ENCODE measurements at places on chromosomes 12 and 14.

DNA sequence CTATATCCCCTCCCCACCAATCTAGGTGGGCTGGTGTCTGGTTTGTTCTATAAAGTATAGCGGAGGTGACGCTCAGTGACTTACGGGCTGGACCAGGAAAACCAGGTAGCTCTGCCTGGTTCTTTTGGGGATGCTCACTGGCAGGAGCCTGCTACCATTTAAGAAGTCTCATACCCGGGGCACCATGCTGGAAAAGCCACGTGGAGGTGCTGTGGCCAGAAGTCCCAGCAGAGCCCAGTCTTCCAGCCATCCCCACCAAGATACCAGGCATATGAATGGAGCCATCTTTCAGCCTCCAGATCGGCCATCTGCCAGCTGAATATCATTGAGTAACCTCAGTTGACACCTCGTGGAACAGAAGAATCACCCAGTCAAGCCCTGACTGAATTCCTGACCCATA lies 87.2 kb downstream of the AACS start:
- DNase-seq, result no peak

DNA sequence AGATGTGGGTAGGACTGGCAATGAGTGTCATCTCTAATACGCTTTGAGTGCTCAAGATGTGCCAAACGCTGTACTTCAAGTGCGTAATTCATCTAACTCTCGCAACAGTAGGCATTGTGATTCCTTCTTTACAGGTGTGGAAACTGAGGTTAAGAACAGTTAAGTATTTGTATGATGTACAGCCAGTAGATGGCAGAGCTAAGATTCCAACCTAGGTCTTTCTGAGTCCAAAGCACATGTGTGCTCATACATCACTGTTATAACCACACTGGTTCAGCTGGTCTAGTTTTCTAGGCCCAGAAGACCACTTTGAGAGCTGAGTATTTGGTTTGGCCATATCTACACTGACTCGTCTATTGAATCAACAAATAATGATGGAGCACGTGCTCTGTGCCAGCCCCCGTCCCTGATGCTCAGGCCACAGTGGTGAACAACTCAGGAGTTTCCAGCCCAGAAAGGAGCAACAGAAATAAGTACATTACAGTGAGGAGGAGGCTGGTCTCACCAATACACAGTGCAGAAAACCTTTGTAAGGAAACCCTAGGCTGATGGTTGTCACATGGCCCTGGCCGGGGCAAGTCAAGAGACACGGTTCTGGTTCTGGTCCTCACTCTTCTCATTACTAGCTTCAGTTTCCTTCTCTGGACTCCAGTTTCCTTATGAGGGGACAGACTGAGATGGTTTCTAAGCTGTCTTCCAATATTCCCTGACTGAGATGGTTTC lies 69.3 kb upstream of the SCN8A start:
- DNase-seq, result no peak

DNA sequence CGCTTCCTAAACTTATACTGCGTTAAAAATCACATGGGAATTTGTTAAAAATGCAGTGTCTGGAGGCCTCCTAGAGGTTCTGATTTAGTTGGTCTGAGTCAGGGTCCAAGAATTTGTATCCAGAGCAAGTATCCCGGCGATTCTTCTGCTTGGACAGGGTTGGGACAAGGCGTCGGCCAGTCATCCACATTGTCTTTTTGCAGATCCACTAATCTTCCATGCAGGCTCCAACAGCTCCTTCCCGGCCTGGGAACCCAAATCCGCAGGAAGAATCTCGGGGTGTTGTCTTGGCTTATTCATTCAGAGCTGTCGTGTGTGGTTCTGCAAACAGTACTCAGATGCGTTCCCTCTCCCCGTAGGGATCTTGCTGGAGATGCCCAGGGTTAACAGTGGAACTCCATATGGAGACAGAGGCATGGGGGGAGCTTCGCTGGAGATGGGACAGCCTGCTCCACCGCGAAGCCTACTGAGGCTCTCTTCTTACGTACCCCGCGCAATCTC lies 25.3 kb downstream of the GPRC5D start:
- DNase-seq, result no peak

GRCh38 chr12:31682136-31682962 lies 22.9 kb downstream of the ETFBKMT start:
- DNase-seq, result peak; percentile 29

DNA sequence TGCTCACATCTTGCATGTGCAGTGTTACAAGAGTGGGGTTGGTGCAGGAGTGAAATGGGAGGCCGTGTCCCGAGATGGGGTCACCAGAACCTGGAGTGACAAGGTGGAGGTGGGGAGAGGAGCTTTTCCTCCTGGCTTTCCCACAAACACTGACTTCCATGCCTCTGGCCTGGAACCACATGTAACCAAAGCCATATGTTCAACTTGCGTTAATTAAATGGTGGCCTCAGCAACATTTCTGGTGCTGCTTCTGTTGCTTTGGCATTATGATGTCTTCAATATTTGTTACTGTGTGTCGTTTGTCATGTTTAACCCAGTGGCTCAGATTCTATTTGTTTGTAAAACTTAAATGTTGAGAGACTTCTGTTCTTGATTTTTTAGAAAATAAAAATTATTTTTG lies 110.2 kb downstream of the VCPKMT start:
- no peak for DNase-seq

- no peak for DNase-seq
Observed at GRCh38 chr12:100151769-100152168, 9.1 kb upstream of the BLTP3B start.

- no peak for DNase-seq
Observed at GRCh38 chr12:100652488-100652887, 79.0 kb downstream of the GAS2L3 start.

DNA sequence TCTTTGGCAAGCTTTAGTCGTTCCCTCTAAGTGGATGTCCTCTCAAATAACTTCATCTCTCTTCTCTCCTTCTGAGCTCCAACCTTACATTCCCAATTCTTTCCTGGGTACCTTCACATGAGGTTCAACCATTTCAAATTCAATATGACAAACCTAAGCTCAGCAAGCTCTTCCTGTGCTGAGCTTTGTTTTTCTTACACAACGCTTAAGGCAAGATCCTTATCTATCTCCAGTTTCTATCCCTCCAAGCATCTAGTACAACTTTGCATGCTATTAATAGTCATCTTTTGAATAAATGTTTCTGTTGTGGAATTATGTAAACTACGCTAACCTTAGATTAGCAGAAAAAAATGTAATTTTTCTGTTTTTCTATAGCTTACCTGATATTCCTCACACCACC lies 63.7 kb upstream of the IFNG-AS1 start:
- no peak for DNase-seq

GRCh38 chr12:12127304-12127703 lies 56.6 kb downstream of the BCL2L14 start:
- DNase-seq, result no peak

DNA sequence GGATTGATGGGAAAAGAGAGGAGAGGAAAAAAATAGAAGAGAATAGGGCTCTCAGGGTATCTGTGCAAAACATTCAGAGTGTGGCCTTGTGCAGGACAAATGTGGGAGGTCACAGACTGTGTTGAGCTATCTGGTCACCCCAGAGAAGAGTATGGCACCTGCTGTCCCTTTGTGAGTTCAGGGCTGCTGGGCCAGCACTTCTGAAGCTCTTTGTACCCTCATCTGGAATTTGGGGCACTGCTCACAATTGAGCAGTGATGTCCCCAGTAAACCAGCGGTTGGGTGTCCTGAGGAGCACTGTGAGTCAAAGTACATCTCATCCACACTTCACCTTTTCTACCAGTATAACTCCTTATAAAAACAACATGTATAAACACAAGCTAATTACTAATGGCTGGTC lies 2.6 kb upstream of the KRT81 start:
- DNase-seq, result no peak

DNA sequence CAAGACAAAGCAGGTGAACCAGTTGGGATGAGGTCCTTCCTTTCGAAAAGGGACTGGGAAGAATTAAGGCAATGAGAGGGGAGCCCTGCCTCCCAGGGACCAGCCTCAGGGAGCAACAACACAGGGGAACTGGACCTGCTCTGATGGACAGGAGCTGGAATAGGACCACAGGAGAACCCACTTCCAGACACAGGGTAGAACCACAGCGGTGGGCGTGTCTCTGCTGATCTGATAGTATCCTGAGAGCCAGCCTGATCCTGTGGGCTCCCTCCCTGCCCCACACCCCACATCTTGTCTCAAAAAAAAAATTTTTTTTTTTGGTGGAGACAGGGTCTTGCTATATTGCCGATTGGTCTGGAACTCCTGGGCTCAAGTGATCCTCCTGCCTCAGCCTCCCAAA lies 13.6 kb upstream of the PLEK2 start:
- DNase-seq, result no peak

- DNase-seq, result no peak
Observed at GRCh38 chr12:107732365-107732764, 28.6 kb downstream of the PRDM4 start.

DNA sequence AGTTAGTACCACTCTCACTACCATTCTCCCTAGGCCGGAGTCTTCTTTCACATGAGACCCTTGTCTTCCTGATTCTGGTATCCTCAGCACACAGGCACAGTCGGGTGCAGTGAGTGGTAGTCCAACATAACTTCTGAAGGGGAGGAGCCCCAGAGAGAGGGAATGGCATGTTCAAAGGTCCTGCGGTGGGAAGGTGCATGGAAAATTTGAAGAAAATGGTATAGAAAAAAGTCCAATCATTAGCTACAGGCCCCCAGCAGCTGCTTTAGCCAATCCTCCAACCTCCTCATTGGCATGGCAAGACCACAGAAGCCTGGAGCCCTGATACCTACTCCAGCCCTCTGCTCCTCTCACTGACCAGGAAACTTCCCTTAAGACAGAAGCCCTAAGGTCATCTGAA lies 96.6 kb downstream of the ZFP36L1 start:
- DNase-seq, result no peak

- no peak for DNase-seq
Observed at GRCh38 chr12:47772738-47773061, 338 bp upstream of the SLC48A1 start.

- peak; percentile 87 for DNase-seq
Observed at GRCh38 chr12:124771462-124772288, 92.0 kb downstream of the SCARB1 start.

DNA sequence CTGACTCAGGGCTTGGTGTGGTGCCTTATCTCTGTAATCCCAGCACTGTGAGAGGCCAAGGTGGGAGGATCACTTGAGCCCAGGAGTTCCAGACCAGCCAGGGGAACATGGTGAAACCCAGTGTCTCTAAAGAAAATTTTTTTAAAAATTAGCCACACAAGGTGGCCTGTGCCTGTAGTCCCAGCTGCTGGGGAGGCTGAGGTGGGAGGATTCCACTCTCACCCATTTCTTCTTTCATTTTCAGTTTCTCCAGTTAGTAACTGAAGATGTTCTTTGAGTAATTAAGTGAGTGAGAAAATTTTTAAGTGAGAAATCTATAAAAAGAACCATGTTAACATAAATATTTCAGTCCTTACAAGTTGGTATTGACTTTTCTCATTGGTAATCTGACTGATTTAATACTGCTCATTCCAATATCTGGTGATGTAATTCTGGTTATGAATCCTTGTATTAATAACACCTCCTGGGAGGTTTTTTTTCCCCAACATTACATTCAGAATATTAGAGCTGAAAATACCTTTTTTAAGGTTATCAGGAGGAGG lies 6.1 kb downstream of the METTL3 start:
- no peak for DNase-seq

- no peak for DNase-seq
Observed at GRCh38 chr12:69898236-69898635, 73.2 kb downstream of the MYRFL start.

DNA sequence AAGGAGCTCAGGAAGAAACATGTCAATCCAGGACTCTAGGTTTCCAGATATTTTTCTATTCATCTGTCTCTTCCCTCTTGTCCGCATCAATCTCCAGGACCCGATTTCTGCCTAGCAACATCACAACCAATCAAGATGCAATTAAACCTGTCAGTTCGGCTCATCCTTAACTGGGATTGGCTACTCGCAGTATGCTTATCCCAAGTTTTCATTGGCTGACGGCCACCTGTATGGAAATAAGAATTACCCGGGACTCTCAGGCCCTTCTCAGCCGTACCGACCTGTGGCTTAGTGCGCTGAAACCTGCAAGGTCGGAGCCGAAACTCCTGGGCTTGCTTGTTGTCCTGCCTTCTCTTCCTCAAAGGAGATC lies 20.4 kb upstream of the ATP5MC2 start:
- no peak for DNase-seq

DNA sequence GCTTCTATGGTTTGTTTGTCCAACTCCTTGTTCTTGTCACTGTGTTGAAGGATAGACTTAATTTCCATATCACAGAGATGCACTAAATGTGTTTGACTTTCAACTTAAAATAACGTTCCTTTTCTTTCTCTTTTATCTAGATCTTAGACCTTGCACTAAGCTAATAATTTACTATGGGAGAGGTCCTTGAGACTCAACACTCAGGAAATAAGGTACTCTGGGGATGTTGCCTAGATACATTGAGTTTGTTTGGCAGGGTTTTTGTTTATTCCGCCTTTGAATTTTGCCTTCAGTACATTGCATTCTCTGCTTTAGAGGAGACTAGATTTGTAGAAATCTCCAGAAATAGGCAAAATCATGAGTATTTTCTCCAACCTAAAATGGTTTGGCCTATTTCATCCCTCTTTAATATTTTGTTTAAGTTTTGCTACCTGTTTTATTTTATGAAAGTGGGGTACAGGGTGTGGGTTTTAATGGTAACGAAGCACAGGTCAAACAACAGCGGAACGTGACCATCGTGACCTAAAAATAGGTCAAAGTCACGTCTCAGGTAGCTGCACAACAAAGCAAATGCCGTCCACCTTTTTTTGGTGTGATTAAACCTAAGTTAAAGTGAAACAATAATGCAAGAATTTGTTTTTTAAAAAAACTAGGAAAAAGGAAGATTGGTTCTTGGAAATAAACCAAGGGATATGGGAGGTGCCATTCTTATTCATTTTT lies 115.3 kb upstream of the CPSF6 start:
- DNase-seq, result no peak

- no peak for DNase-seq
Observed at GRCh38 chr12:132837693-132838409, 9.2 kb upstream of the GOLGA3 start.

DNA sequence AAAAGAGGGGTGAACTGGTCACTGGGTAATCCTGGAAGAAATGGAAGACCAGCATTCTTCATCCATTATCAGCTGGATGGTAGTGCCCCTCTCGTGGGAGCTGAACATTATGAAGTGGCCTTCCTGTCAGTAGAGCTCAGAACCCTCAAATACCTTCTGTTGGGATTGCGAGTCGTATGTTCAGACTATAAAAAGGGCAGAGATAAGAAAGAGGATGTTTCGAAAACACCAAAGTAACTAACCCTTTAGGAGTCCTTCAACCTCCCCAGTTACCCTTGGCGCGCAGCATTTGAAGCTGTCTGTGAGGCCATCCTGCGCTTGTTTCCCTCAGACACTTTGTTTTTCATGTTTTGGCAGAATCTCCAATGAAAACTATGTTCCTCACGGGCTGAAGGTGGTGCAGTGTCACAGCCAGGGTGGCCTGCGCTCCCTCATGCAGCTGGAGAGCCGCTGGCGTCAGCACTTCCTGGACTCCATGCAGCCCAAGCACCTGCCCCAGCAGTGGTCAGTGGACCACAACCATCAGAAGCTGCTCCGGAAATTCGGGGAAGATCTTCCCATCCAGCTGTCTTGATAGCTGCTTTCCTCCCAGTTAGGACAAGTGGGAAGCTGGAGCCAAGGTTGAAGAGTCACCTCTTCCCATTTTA lies 19.3 kb upstream of the GALNT16 start:
- DNase-seq, result no peak
